ENCODE measurements at places on chromosomes 16 and 17.

DNA sequence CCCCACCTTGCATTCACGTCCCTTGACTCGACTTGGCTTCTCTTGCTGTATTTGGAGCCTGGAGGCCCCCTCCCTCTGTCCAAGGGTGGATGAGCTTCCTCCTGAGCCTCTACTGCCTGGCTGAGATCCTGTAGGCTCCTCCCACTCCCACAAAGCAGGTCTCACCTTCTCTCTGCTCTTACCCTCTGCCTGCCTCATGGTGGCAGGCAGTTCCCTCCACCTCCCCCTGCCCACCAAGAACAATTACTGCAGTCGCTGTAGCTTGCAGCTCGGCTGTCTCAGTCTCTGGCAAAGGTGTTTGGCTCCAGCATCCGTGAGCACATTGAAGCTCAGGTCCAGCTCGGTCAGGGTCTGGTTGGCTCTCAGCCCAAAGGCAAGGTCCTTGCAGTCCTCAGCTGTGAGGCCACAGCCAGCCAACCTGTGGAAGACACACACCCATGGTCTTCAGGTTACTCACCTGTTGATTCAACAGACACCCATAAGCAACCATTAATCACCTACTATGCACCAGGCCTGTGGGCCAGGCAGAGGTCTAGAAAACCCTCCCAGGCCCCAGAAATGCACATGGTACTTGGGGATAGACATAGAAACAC lies 42.6 kb downstream of the NLRP1 start:
- DNase-seq = no peak

- no peak for DNase-seq
These were observed 9.9 kb downstream of the PER1 start for GRCh38 chr17:8142158-8142886.

- no peak for DNase-seq
These were observed 32.6 kb downstream of the KCNJ2 start for GRCh38 chr17:70201872-70202419.

GRCh38 chr17:64502021-64502420 lies 4.1 kb downstream of the DDX5 start:
- DNase-seq = no peak

- no peak for DNase-seq
These were observed 36.7 kb upstream of the ABR start for GRCh38 chr17:1216217-1217088.

DNA sequence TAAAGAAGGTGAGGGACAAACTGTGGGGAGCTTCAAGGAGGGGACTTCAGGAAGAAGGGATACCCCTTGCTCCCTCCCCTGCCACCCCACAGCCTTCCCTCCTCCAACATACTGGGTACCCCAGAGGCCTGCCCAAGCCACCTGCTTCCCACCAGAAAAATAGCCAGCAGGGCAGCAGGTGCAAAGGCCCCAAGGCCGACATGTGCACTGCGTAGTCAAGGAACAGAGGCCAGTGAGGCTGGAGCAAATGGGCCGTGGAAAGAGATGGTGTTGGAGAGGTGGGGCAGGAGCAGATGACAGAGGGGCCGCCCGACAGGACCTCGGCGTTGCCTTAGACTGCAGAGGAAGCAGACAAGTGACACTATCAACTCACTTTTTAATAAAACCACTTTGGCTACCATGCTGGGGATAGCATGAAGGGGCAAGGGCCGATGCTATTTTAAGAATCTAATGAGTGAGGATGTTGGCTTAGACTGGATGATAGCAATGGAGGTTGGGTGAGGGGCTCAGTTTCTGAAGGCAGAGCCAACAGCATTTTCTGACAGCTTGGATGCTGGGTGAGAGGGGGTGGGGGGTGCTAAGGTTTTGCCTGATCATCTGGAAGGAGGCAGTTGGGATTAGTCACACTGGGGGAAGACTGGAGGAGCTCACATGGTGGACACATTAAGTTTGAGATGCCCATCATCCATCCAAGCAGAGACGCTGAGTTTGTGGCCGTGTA lies 72.8 kb upstream of the TOB1 start:
- no peak for DNase-seq

Measured in stimulated activated CD8-positive, alpha-beta memory T cell treated with anti-CD3 and anti-CD28 coated beads, Interleukin-12 subunit alpha, Interleukin-12 subunit beta, amount 100 ng/mL, for 4 hours (primary cell).